GM18507 (cell line): ENCODE measurements at places on chromosomes 1 and 21.

- DNase-seq, result no peak
Measured at GRCh38 chr1:24302209-24302611, 16.9 kb upstream of the GRHL3 start.

DNA sequence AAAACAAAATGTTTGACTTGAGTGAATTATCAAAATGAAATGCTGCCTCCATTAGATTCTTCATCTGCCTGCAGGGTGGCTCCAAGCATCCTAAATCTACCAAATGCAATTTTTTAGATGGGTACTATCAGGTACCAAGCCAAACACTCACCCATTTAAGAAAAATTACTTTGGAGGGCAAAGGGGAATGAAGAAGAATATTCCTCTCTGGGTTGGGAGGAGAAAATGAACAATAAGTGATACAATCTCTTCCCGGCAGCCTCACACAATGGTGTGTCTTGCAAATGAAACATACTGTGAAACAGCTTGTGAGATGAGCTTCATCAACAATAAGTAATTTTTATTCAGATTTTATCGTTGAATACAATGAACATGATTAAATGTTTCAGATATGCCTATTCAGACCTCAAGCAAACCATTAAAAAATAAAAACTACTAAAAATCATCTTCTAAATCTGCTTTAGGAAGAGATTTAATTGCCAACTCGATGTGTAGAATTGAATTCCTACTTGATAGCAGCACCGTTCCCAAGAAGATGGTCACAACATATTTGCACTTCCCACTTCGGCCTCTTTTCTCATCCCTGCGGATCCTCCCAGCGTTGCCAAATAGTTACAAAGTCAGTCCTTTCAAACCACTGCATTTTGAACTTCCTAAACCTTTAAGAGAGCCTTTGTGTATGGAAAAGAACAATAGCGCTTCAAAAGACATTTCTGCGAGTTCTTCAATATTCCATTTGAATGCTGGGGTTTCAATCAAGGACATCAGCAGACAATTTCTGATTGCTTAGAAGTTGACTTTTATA, 2.7 kb downstream of the DAB1 start:
- no peak for DNase-seq

DNA sequence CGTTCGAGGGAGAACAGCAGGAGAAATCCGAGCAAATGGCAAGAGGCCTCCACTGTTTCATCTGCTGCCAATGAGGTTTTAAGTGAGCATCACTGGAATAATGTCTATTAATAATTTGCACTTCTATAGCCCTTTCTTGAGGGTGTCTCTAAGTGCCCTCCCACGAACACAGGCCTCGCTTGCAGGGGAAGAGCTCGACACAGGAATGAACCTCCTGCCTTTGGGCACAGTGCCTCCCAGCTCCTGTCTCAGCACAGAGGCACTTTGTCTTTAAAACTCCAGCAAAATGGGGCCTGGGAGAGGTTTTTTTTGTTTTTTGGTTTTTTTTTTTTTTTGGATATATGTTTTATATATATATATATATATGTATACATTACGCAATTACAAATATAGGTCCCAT, 56.6 kb downstream of the OLIG1 start:
- no peak for DNase-seq

DNA sequence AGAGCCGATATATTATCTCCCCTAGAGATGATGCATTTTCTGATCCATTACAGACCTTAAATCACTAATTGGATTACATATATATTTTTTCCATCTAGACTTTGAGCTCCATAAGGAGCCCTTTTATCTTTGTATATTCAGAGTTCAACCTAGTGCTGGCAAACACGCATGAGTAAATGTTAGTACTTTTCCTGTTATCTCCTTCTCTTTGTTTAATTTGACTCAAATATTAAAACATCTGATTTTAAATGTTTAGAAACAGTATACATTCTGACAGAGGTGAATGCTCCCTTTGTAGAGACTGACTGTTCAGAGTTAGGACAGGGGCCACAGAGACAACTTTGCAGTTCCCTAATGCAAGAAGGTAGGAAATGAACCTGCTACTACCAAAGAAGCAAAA, 37.1 kb downstream of the EIF2B3 start:
- no peak for DNase-seq

DNA sequence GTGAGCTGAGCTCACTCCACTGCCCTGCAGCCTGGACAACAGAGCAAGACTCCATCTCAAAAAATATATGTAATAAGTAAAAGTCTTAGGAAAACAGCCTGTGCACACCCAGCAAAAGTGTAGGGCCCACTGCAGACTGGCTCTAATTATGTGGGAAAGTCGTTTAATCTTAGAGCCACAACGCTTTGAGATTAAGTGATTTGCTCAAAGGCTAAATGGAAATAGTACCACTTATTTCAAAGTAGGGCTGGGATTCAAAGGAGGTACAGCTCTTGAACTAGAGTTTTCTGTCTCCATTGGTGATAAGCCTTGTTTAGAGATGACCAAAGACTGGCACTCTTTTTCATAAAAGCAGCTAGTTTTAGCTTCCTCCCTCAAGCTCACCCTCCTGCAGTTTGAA, 2.2 kb downstream of the TACSTD2 start:
- DNase-seq, result no peak
